Right ventricle myocardium inferior (tissue), 1 donor: ENCODE measurements at places on chromosomes 6 and 20.
A peak's percentile ranks its signal among the peaks of the same experiment; 100 is the strongest.

DNA sequence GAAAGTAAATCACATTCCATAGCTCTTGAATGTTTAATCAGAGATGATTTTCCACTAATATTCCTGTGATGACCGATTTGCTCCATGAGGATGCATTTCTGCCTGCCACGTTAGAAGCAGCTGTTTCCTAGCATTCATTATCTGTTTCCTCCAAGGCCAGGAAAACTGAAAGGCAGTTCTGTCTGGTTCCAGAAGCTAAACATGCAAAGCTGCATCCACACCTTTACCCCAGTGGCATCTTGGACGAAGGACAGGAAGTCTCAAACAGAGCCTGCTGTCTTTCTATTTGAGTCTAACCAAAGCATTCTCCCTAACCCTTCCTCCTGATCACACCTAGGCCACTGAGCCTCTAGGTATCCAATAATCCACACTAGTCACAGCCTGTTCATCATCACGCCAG lies 27.6 kb downstream of the CNKSR3 start:
- no peak for DNase-seq

DNA sequence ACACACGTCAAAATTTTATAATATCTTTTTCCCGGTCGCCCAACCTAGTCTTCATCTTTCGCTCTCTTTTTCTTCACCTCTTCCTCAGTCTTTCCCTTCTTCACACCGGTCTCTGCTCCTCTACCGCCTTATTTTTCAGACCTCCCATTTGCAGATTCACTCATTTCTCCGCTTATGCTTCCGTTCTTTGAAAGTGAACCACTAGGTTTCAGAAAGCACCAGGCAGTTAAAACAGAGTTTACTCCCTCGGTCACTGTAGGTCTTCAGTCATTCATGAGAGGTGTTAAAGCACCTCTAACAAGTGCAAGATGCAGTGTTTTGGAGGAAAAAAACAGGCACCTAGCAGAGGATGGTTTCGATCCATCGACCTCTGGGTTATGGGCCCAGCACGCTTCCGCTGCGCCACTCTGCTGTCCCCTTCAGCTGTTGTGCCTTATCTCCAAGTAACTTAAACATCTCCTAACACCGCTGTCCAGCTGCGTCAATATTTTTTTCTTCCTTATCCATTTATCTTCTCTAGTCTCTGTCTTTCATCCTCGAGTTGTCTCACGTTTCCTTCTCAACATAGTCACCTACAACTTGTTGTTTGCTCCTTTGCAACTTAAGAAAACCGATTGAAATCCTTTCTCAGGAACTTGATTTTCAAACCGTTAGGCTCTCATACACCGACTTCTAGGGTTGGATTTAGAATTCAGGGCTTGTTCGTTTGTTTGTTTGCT lies 119.7 kb upstream of the ZNF184 start:
- DNase-seq: no peak

DNA sequence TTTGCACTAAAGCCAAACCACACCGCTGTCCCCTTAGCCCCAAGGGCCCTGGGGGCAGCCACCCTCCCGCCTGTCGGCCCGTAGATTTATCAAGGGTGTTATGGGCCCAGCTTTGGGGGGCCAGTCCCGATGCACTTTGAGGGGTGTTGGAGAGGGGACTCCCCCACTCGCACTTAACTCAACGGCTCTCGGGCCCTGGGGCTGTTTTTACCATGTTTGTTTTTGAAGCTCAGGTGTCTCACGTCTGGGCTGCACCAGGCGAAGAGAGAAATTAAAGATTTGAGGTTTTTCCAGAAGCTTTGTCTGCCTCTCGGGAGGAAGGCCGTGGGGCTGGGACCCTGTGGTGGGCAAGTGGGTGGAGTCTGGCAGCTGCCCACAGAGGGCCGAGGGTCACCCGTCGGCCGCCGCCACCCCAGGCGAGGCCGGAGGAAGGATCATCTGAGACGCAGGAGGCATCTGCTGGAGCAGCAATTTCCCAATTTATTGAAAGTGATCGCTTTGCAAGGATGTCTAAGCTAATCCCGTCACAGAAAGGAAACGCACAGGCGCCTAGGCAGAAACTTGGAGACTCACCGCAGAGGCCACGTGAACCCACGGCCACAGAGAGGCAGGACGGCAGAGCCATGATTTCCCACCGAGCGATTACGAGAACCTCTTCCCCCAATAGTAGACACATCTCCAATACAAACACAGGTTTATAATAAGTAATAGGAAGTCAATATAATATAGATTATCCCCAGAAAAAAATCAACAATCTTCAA lies 3.8 kb downstream of the SLC2A4RG start:
- no peak for DNase-seq

GRCh38 chr6:159833556-159833955 lies 33.5 kb downstream of the PNLDC1 start:
- DNase-seq: no peak

GRCh38 chr6:170198298-170198697 lies 92.6 kb downstream of the DLL1 start:
- no peak for DNase-seq

GRCh38 chr6:5078121-5078669 lies 6.9 kb upstream of the PPP1R3G start:
- no peak for DNase-seq

- peak; percentile 75 for DNase-seq
Observed at GRCh38 chr20:2799688-2800520, 523 bp downstream of the CPXM1 start.

DNA sequence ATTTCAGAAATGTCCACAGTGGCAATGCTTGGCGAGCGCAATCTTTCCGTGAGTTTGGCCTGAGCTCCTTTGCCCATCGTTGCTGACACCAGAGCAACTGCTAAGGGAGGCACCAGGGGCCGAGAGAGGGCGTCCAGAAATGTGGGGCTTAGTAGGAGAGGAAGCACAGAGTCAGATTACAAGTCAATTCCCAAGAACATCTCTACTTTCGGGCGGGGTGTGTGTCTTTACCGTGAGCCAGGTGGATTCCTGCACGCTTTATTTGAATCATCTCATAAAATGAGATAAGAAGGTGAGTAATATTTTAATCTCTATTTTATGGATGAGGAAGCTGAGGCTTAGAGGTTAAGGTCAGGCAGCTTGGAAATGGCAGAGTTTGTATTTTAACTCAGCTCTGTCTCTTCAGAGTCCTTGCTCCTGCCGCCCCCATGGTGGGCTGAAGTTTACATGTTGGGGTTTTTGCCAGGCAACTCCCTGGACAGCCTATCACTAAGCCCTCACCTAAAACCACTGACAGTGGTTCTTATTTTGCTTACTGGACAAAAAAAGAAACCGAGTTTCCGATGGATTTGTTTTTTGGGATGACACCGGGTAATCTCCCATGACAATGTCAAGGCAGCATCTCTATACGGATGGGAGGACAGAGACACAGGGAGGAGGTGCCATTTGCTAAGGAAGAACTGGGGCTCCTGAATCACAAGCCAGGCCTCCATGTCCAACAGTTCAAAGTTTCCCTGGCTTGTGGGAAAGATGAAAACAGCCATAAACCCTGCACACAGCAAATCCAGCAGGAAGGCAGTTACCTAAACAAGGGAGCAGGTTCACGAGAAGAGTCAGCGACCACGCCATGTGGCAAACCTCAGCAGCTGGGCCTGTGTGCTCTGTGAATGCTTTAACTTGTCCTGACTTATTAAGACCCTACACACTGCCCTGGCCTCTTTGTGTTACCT lies 112.6 kb upstream of the SLC24A3 start:
- no peak for DNase-seq

GRCh38 chr20:44780226-44780625 lies 30.1 kb downstream of the RIMS4 start:
- no peak for DNase-seq

DNA sequence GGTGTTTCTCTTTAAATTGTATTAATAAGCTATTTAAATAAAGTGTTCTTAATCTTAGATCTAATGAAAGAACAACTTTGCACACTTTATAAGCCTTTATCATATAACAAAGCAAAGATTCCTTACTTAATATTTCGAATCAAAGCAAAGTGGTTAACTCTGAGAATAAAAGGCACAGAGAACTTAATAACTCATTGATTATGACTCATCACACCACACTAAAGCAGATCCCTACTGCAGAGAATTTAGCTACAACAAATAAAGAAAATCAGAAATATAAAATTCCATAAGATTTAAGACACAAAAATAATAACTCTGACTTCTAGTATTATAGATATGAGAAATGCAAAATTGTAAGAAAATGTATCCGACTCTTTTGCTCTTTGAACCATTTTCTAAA lies 135.6 kb upstream of the RUNX2 start:
- no peak for DNase-seq

DNA sequence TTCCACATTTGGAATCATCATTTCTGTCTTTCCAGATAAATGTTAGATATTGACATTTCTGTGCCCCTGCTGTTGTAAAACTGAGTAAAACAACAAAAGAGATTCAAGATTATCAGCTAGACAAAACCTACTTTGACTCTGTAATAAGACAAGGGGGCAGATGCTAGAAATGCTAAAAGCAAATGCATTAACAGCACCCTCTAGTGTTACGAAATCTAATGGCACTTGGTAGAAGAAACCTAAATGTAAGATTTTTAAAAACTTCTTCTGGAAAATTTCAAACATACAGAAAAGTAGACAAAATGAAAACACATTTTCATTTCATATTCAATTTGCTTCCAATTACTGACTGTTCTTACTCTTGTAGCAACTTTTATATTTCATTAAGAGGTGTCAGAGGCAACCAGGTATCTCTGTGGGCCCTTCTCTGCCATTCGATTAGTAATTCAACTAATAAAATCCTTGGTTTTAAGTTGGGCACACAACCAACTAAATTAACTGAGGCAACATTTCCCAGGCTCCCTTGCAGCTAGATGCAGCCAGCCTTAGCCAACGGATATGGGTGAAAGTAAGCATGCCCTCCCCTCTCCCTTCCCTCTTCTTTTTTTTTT lies 45.0 kb downstream of the SLC23A2 start:
- no peak for DNase-seq

- DNase-seq: no peak
Observed at GRCh38 chr6:20630617-20631548, 96.6 kb downstream of the CDKAL1 start.

DNA sequence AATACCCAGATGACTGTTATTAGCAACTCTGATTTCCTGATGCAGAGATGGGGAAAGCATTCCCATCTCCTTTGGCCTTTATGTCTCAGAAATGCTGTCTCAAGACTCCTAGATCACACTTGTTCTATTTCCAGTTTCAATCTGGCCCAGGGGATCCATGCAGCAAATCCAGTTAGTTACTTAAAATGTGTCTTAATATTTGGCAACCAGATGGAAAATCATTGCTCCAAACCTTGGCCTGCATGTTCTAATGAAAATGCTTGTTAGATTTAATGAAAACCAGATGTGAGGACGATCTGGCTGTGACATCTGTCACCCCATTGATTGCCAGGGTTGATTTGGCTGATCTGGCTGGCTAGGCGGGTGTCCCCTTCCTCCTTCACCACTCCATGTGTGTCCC lies 125.2 kb downstream of the TSHZ2 start:
- DNase-seq: no peak

DNA sequence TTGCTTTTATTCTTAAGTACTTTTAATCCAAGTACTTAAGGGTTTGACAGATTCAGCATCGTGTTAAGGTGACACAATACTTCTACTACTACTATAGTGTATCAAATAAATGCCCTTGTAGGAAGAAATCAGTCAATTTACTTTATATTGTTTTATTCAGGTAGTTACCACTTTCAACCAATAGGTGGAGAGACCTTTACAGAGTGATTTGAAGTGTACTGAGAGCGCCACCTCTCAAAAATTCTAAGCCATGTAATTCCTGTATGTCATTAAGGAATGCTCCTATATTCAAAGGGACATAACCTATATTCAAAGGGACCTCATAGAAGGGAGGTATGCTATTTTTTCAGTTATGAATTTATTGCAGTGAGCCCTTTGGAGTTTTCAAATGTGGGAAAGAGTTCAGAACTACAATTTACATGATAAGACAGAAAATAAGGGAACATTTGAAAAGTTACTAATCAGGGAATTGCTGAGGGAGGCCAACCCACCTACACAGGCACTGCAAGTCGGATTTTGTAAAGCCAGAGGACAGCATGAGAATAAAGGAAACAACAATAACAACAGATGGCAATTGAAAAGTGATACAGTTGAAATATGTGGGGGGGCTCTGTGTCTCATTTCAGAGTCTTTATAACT lies 955.6 kb downstream of the TBC1D32 start:
- DNase-seq: no peak

DNA sequence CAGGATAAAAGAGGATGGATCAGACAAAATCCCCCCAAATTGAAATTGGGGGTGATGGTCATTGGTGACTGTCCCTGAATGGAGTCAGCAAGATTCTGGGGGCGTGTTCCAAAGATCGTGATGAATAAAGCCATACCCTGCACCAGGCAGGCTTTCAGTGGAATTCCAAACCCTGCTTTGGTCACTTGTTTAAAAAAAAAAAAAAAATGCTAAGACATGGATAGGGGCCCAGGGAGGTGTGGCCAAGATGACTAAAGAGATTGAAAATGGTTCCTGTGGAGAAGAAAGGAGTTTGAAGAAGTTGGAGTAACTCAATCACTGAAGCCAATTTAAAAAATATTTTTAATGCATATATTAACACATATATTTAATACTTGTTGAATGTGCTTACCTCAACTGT lies 161.4 kb upstream of the KCNG1 start:
- DNase-seq: no peak

DNA sequence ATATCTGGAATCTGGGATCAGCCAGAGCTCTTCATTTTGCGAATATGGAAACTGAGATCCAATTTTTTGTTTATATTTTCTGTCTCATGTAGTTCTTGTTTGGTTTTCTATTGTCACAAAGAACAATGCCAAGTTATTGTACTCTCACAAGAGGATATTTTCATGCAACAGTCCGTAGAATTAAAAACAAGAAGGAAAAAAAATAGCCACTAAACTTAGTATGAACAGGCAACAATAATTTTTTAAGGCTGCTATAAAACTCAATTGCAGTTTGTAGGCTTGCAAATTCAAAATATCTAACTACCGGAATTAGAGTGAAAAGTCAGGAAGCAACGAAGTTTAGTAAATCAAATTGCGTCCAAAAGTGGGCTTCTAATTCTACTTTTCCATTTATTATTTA lies 1.2 kb downstream of the POPDC3 start:
- no peak for DNase-seq

- no peak for DNase-seq
Observed at GRCh38 chr6:6652932-6653331, 64.4 kb downstream of the LY86 start.

DNA sequence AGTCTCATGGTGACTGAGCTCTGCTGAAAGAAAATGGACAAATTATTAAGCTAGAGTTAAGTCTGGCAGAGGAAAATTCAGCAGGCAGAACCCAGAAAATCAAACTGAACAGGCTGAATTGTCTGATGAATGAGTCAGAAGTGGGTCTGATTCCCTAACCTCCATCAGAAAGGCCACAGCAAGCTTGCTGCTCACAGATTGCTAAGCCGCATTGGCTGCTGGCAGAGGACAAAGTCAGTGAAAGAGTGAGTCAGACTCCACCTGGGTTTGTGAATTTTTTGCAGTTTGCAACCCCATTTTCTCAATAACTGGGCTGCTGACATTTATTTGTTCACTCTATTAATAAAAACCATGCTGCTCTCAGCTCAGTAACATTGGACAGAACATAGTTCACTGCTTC lies 191.3 kb downstream of the EPM2A start:
- no peak for DNase-seq

- no peak for DNase-seq
Observed at GRCh38 chr20:5061213-5061612, 58.5 kb downstream of the PCNA start.

- DNase-seq: no peak
Observed at GRCh38 chr20:9566977-9567376, 52.6 kb downstream of the LAMP5 start.

- DNase-seq: no peak
Observed at GRCh38 chr6:18978337-18979128, 591.4 kb downstream of the RNF144B start.

- no peak for DNase-seq
Observed at GRCh38 chr6:6655805-6656251, 67.3 kb downstream of the LY86 start.
